ENCODE measurements at places on chromosomes 2 and 18. TPM values are rescaled to one million over a fixed set of nuclear protein-coding genes. Genes with fewer than 3 reads are reported as not detected.

Gene ALPP
- not detected for total RNA-seq

GRCh38 chr2:24490181-24490689, 819 bp upstream of the NCOA1 start:
- no peaks in the 10 kb centered on the region for H3K27me3 ChIP-seq
- H3K27ac ChIP-seq: peak overlapping the region; percentile 91

DNA sequence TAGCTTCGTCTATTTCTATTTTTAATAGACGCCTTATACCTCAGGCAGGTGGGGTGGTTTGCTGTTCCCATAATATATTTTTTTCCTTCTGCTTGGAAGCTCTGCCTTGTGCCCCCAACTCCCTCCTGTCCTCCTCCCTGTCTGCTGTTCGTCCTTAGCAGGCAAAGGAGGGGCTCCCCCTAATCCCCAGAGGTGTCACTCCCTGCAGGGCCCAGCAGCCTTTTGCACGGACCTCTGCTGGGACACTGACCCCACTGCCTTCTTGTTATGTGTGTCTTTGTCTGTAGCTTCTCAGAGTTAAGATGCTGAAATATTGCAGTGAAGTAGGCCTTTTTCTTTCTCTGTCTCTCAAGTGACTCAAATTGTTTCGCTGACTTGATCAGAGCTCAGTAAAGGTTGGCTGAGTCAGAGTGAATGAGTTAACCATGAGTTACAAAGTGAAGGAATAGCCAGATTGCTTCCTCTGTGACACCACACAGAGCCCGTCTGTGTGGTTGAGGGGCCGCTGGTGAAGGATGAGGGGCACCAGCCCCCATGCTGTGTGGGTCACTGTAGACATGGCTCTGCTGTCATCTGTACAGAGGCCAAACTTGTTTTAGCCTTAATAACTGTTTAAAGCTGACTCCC, 47.7 kb downstream of the PRKCE start:
- H3K4me1 ChIP-seq: peaks cover 6% of the 10 kb centered on the region
- H3K36me3 ChIP-seq: no peaks in the 10 kb centered on the region
- no peak for DNase-seq

DNA sequence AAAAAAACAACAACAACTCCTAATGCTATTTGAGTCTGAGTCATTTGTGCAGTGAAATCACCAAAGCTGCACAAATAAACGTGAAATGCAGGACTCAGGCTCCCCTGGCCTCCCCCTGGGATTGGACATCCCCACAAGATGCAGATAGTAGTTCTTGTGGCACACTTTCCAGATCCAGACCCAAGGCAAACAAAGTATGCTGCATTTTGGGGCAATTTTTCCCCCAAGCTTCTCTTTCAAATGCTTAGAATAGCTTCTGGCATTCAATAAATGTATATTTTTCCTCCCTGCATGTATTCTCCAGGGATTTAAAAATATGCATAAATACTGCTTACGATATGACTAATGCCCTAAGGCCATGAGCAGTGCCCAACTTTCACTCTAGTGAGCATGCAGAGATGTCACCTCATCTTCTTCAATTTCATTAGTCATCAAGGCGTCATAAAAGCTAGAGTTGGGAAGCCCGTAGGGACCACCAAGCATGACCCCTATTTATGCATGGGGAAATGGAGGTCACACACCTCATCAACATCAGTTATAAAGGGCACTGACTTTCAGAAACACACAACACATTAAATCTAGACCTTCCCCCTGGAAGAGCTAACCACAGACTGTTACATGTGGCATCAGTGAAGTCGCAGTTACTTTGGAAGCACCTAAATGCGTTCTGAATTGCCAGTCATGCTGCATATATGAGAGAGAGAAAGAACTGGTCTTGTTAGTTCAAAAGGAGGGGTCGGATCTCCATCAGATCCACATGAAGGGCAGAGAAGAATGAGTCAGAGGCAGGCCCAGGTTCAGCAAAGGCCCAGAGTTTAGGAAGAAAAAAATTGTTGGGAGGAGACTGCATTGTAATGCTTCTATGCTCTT, 374.1 kb downstream of the LPIN1 start:
- H3K4me3 ChIP-seq: no peak overlapping the region
- no peaks in the 10 kb centered on the region for H3K27me3 ChIP-seq
- no peaks in the 10 kb centered on the region for H3K36me3 ChIP-seq
- H3K27ac ChIP-seq: no peak overlapping the region
- no peaks in the 10 kb centered on the region for H3K4me1 ChIP-seq

Gene ALPI
- not detected for total RNA-seq

Gene NEMP2
- 2.3 TPM for total RNA-seq

- H3K36me3 ChIP-seq: no peaks in the 10 kb centered on the region
- no peak overlapping the region for H3K27ac ChIP-seq
- H3K4me3 ChIP-seq: no peak overlapping the region
- no peak for DNase-seq
Observed at GRCh38 chr2:17136877-17137276, 381.4 kb downstream of the RAD51AP2 start.

DNA sequence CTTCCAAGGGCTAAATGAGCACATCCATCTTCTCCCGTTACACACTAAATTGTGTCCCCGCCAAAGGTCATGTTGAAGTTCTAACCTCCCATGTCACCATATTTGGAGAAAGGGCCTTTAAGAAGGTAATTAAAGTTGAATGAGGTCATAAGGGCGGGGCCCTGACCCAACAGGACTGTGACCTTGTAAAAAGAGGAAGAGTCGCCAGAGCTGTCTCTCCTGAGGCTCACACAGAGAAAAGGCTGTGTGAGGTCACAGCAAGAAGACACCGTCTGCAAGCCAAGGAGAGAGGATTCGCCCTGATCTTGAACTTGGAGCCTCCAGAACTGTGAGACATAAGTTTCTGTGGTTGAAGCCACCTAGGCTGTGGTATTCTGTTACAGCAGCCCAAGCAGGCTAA, 24.1 kb downstream of the TRABD2A start:
- H3K36me3 ChIP-seq: no peaks in the 10 kb centered on the region
- no peaks in the 10 kb centered on the region for H3K27me3 ChIP-seq
- H3K4me1 ChIP-seq: no peaks in the 10 kb centered on the region

Gene CNRIP1
- total RNA-seq: 0.85 TPM

DNA sequence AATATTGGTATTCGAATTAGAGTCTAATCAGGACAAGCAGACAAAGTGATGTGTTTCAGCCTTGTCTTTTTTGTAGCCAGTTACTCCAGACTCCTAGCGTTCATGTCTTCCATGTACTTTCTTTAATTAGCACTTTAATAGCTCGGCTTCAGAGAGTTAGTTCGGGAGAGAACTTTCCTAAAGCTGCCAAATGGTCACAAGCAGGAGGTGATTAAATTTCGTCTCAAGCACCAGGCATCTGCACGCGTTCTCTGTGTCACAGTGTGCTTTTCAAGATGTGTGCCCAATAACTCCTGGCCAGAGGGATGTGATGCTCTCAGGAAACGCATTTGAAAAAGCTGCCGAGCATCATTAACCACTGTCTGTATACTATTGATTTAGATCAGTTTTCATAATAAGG, 790.8 kb downstream of the SOCS6 start:
- no peak overlapping the region for H3K27ac ChIP-seq
- H3K27me3 ChIP-seq: no peaks in the 10 kb centered on the region
- H3K4me3 ChIP-seq: no peak overlapping the region
- no peaks in the 10 kb centered on the region for H3K4me1 ChIP-seq

Gene AMER3
- 0.44 TPM for total RNA-seq

- H3K4me3 ChIP-seq: no peak overlapping the region
- H3K27ac ChIP-seq: no peak overlapping the region
- no peaks in the 10 kb centered on the region for H3K36me3 ChIP-seq
Observed at GRCh38 chr2:131431336-131431735, 44.6 kb upstream of the TUBA3D start.

Gene NAT8
- not detected for total RNA-seq

Gene MTIF2
- total RNA-seq: 18.7 TPM

GRCh38 chr2:209422191-209422754, 1.6 kb upstream of the MAP2 start:
- no peaks in the 10 kb centered on the region for H3K27me3 ChIP-seq
- no peaks in the 10 kb centered on the region for H3K36me3 ChIP-seq
- no peaks in the 10 kb centered on the region for H3K4me1 ChIP-seq
- DNase-seq: peak; percentile 9
- no peak overlapping the region for H3K4me3 ChIP-seq
- no peak overlapping the region for H3K27ac ChIP-seq

DNA sequence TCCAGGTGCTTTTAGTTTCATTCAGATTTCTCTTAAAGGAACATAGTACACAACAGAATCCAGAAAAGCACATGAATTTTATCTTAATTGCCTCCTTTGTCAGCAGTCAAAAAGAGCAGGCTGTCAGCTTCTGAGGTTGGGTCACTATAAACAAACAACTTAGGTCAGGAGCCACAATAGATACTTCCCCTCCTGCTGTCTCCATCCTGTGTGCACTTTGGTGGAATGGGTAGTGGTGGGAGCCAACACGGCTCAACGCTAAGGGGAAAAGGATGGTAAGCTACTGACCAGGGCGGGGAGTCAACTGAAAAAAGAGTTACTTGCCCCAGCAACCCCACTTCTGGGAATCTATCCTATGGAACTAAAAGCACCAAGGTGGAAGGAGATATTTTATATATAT, 121.9 kb downstream of the PAX3 start:
- no peak overlapping the region for H3K4me3 ChIP-seq
- no peaks in the 10 kb centered on the region for H3K36me3 ChIP-seq
- H3K4me1 ChIP-seq: no peaks in the 10 kb centered on the region
- no peak for DNase-seq
- H3K27ac ChIP-seq: no peak overlapping the region

GRCh38 chr2:137333386-137334165, 568.2 kb downstream of the THSD7B start:
- no peak overlapping the region for H3K27ac ChIP-seq
- no peak overlapping the region for H3K4me3 ChIP-seq
- no peaks in the 10 kb centered on the region for H3K27me3 ChIP-seq
- DNase-seq: no peak
- H3K4me1 ChIP-seq: no peaks in the 10 kb centered on the region
- no peaks in the 10 kb centered on the region for H3K36me3 ChIP-seq

Gene CENPA
- 1.2 TPM for total RNA-seq

DNA sequence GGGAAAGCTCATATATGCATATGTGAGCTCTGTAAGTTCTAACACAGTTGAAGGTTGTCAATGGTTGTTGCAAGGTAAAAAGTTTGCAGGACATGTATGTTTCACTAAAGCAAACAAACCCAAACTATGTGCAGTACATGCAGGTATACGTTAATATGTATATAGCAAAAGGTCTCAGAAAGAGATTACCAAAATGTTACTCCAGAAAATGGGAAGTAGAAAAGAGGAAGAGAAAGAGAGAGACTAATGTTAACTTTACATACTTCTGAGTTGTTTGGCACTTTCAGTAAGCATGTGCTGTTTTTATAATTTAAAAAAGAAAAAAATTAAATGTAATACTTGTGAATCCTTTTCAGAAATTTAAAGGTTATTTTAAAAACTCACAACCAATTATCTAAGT, 32.8 kb upstream of the PEX13 start:
- no peak overlapping the region for H3K4me3 ChIP-seq
- H3K27me3 ChIP-seq: no peaks in the 10 kb centered on the region
- H3K4me1 ChIP-seq: no peaks in the 10 kb centered on the region
- H3K36me3 ChIP-seq: no peaks in the 10 kb centered on the region
- H3K27ac ChIP-seq: no peak overlapping the region

Gene TSN
- 27.8 TPM for total RNA-seq

- H3K27me3 ChIP-seq: no peaks in the 10 kb centered on the region
- no peak overlapping the region for H3K4me3 ChIP-seq
- DNase-seq: no peak
- H3K4me1 ChIP-seq: no peaks in the 10 kb centered on the region
- H3K27ac ChIP-seq: no peak overlapping the region
Observed at GRCh38 chr2:205218056-205218455, 464.2 kb upstream of the NRP2 start.

Gene ANKRD62
- total RNA-seq: 5.2 TPM

DNA sequence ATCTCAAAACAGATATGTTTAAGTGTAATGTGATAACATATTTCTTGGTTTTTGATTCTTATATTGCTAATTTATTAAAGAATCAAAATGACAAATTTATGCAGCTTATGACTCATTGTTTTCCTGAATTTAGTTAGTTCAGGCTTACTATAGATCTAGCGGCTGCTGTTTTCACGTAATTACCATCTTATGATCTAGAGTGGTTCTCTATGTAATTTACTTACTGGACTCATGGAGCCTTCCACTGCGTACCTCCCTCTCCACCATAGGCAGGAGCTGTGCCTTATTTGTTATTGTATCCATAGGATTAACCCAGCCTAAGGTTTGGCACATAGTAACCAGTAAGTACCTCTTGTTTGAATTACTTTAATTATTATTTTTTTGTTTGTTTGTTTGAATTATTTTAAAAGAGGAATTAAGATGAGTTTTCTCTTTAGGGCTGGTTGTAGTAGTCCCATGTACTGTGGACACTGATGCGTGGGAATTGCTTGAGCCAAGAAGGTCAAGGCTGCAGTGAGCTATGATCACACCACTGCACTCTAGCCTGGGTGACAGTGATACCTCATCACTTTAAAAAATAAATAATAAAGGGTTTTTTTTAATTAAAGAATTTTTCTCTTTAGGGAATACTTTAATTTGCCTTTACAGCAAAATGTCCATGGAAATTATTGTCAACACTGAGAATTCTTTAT, 165.5 kb downstream of the PHLPP1 start:
- no peaks in the 10 kb centered on the region for H3K27me3 ChIP-seq
- H3K27ac ChIP-seq: no peak overlapping the region
- DNase-seq: no peak
- no peaks in the 10 kb centered on the region for H3K4me1 ChIP-seq
- H3K4me3 ChIP-seq: no peak overlapping the region

GRCh38 chr18:26133652-26134051, at the start of gene PSMA8:
PSMA8 (plus strand) TSS chr18:26133869; CDS start chr18:26133966, 97 bp downstream.
- no peaks in the 10 kb centered on the region for H3K4me1 ChIP-seq
- no peak within 1 kb of the TSS for H3K27ac ChIP-seq
- no peaks in the 10 kb centered on the region for H3K36me3 ChIP-seq
- H3K27me3 ChIP-seq: no peaks in the 10 kb centered on the region

Measured in pancreas (tissue), 10 donors.